NAMALWA (cell line): ENCODE measurements at places on chromosomes 16 and 17.

DNA sequence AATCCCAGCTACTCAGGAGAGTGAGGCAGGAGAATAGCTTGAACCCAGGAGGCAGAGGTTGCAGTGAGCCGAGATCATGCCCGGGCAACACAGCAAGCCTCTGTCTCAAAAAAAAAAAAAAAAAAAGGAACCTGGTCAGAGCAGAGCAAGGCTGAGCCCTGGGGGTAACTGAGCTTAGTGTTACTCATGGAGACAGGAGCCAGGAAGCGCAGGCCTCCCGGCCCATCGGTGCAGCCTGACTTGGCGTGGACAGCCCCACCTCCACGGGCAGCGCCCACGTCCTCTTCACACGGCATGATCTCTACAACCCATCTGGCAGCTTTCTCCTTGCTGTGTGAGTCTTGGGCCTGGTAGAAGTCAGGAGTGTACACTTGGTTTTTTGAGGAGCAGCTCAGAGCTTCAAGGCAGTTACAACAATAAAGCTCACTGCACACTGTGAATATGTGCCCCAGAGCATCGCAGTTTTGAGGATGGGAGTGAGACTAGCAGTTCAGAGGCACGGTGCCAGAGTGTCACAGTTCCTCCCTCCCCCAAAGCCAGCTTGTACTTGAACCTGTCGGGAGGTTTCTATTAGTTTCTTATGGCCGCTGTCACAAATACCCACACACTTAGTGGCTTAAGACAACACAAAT lies 129.9 kb downstream of the RAP1GAP2 start:
- DNase-seq: no peak

- no peak for DNase-seq
Measured at GRCh38 chr17:27825459-27825858, 25.1 kb upstream of the NOS2 start.

DNA sequence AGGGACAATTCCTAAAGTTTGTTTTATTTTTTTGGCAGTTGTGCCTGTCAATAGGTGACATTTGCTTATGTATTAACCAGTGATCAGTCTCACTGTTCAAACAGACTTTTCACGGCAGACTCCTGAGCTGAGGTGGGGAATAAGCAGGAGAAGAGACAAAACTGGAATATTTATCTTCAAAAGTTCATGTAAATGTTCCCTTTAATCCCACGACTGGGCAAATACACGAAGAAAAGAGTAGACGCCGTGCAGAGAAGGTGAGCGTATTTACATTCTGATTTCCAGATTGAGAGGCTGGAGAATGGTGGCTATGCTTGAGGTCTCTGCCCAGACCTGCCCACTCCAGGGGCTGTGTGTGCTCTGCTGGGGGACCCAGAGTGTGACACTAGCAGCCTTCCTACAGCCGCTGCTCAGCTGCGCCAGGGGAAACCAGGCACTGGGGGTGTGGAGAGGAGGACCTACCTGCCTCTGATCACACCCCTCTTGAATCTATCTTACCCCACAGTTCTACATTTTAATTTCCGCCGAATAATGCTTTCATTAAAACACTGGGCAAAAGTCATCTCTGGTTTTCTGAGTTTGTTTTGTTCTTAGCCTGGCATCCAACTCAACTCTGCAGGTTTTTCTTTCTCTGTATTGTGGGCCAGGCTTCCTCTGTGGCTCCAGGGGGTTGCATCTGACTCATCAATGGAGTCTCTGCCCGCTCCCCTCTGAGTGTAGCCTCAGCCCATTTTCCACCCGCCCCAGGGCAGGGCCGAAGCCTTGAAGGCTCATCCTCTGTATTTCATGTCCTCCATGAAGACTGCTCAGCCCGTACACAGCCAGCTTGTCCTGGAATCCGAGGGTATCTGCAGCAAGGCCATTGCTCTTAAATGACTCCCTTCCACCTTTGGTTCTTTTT lies 237.1 kb downstream of the NTN1 start:
- DNase-seq: no peak

DNA sequence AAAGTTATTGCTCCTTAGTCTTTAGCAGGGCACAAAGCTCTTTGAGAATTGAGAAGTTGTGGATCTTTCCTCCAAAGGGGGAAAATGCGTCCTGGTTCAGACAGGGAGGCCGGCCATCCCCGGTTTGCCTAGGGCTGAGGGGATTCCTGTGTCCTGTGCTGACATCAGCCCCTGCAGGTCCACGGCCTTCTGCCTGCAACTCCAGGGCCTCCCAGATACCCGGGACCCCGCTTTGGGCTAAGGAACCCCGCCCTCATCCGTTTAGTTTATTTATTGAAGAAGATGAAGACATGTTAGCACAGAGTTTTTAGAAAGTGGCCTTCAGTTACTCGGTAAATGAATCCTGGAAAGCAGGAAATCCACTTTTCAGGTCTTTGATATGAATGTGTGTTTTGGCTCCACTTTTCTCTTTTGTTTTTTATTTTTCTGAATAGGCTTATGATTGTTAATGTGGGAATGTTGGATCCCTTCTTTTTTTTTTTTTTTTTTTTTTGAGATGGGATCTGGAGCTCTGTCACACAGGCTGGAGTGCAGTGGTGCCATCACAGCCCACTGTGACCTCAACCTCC lies 65.6 kb downstream of the CRISPLD2 start:
- DNase-seq: no peak

GRCh38 chr16:75252946-75253911 lies 1.8 kb upstream of the BCAR1 start:
- DNase-seq: no peak

GRCh38 chr16:21033704-21034103 lies 116.9 kb downstream of the DNAH3 start:
- no peak for DNase-seq
